ENCODE measurements at places on chromosomes 2 and 18. TPM values are rescaled to one million over a fixed set of nuclear protein-coding genes. Genes with fewer than 3 reads are reported as not detected.

The CASP8 gene
- polyA plus RNA-seq, result 0.13 TPM

The HDHD2 gene
- polyA plus RNA-seq, result 92.5 TPM

The RGPD4 gene
- not detected for polyA plus RNA-seq

The DSC2 gene
- 15.9 TPM for polyA plus RNA-seq

The ALPP gene
- not detected for polyA plus RNA-seq

The LRRTM4 gene
- 8.5 TPM for polyA plus RNA-seq

The ERLEC1 gene
- 50.1 TPM for polyA plus RNA-seq

The MPP4 gene
- polyA plus RNA-seq, result not detected

All from cardiac muscle cell (in vitro differentiated cells and primary cell).